ENCODE measurements at places on chromosomes 11 and 22.

- no peak for DNase-seq
These were observed 49.9 kb downstream of the BIRC2 start for GRCh38 chr11:102396708-102397563.

GRCh38 chr11:44789496-44789895 is 62.7 kb downstream of the TSPAN18 start:
- no peak for DNase-seq

GRCh38 chr11:18890615-18891014 is 48.6 kb downstream of the MRGPRX1 start:
- no peak for DNase-seq

DNA sequence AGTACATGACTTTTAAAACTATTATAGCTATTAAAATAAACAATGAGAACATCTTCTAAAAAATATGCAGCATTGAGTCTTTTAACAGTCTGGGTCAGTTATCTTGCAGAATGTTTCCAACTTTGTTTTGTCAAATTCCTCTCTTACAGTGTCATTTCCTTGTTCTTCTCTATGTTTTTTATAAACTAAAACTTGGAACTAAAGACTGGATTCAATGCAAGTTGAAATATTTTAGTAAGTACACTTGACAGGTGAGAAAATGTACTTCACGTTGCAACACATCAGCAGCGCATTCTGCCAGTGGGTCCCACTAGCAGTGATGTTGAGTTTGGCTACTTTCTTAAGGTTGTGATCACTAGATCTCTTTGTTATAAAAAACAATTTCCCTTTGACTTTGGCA is 1407.6 kb upstream of the RAG2 start:
- DNase-seq: no peak

DNA sequence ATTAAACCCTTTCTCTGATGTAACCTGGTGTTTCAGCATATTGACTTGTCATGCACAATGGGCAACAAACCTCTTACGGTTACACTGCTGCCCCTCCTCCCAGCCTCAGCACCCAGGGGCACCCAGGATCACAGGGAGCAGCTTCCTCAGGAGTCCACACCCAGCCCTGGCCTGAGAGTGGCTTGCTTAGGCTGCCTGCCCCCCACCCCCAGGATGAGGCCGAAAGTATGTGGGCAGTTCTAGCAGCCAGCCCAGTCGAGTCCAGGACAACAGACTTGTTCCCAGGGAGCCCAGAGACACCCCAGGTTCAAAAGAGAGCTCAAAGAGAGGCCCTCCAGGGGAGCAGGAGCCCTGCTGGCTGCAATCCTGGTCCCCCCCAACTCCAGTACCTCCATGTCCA is 108.1 kb upstream of the THY1 start:
- no peak for DNase-seq

- DNase-seq: no peak
These were observed 32.9 kb downstream of the PPIL2 start for GRCh38 chr22:21698430-21699329.

DNA sequence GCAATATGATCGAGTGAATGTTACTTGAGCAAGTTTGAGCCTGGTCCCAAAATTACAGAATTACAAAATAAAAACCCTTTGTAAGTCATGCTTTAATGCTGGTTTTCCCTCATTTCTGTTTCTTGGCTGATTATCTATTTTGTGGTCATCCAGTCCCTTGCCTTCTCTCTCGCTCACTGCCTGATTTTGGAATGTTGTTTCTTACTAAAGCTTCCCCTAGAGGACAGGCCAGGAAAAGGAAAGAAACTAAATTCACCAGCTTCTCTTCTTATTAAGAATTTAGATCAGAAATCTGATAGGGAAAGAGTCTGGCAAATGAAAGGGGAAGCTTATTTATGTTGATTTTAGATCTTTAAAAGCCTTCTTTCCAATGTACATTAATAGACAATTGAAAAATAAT is 16.6 kb upstream of the BDNF start:
- no peak for DNase-seq

DNA sequence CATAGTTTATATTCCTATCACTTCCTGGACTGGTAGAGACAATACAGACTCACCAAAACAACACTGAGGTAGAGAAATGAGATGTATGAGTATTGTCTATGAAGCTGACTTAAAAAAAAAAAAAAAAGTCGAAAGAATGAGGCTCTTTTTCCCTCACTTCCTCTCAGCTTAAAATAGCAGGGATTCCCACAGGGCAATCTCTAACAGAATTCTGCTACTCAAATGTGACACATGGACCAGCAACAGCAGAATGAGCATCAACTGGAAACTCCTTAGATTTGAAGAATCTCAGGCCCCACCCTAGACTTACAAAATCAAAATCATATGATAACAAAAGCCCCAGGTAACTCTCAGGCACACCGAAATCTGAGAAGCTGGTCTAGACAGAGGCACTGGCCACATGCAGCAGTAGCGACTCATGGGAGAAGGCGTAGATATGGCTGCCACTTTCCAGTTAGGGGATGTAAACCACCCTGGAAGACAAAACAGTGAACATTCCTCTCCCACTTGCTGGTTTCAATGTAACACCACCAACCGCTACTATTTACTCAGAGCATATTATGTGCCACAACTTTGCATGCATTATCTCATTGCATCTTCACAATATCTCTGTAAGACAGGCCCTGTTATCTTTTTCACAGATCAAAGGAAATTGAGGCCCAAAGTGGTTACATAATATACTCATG is 128.0 kb downstream of the RBFOX2 start:
- no peak for DNase-seq

Measured in CD4-positive, alpha-beta T cell treated with Interleukin-15 for 1 hour (primary cell).